ENCODE measurements at places on chromosomes 5 and 9.

DNA sequence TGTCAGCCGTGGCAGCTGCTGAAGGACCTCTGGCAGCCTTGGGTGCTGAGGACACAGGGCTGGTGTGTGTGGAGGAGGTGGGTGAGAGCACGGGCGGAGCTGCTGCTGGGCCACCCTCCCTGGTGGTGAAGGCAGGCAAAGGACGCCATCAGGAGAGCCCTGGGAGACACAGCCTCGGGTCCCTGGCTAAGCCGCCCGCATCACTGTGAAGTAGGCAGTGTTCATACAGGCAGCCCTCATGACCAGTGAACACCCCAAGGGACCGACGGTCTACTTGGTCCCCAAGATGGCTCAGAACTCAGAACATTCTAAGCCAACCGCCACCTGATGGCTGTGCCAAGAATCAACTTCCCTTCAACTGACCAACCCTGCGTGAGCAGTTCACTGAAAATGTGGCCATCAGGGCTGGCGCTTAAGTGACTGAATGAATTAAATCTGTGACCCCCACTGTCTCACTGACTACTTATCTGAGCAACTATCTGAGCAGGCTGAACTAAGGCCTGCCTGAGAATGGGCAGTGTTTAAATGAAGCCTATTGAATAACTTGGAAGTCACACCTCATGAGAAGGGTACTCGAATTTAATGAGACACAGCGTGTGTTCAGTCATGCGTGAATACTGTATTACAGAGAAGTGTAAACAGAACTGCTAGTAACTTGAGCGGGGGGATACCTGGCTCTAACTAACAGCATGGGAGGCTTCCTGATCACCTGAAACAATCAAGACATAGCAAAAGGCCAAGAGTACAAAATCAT lies 54.7 kb upstream of the SIMC1 start:
- peak; percentile 82 for DNase-seq

- DNase-seq = no peak
Measured at GRCh38 chr9:26975728-26976707, 19.8 kb downstream of the IFT74 start.

DNA sequence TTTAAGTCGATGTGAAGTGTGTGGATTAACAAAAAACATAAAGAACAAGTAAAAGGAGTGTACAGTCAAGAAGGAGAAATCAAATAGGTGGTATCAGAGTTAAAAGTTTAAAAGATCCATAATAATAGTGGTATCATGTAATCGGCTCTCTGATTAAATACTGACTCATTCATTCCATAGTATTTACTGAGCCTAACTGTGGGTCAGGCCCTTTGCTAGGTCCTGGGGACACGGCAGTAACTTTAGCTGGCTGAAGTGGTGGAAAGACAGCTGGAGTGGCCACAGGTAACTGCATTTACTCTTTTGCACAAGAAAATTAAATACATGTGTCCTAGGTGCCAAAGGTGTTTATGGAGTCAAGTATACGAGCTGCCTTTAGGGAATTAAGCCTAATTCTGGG lies 124.0 kb downstream of the GNAQ start:
- DNase-seq = no peak

GRCh38 chr5:33608344-33609041 lies 167.7 kb downstream of the TARS1 start:
- no peak for DNase-seq

DNA sequence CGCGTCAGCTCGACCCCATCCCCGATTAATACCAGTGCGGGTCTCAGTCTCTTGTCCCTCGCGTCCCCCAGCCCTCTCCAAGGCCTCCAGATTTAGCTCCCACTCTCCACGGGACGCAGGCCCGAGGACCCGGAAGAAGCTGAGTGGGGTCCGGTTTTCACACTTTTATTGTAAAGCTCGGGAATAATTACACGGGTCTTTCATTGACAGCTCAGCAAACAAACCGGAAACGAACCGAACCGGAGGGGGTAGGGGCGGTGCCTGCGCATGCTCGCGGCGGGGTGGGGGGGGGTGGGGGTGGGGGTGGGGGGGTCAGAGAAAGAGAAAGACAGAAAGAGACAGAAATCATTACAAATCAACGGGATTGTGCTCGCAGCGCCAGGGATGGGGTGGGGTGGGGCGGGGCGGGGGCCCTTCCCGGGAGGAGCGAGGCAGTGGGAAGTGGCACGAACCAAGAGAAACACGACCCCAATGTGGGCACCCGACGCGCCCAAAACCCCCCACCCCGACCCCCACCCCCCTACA lies 27.9 kb downstream of the PCDH1 start:
- DNase-seq = peak; percentile 65

GRCh38 chr5:172659570-172659908 lies 18.5 kb downstream of the NEURL1B start:
- no peak for DNase-seq

- no peak for DNase-seq
Measured at GRCh38 chr5:116938488-116938887, 363.9 kb upstream of the SEMA6A start.

DNA sequence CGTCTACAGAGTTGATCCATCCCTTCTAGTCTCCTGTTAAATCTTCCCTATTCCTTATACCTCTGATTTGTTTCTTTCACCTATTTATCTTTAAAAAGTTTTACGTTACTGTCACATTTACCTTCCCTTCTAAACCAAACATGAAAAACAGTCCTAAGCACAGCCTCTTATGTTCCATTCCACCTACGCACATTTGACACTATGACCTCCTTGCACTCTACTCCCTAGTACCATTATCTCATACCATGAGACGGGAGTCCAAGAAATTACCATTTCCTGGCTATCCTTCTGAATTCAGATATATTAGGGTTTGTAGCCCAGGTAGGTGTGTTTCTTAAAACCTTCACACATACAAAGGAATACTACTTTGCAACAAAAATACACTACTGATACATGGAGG lies 25.1 kb downstream of the FNIP1 start:
- DNase-seq = no peak

- no peak for DNase-seq
Measured at GRCh38 chr5:132227485-132228240, at the start of gene P4HA2. P4HA2 (minus strand) TSS chr5:132227853; CDS start chr5:132218626, 9,227 bp downstream.

DNA sequence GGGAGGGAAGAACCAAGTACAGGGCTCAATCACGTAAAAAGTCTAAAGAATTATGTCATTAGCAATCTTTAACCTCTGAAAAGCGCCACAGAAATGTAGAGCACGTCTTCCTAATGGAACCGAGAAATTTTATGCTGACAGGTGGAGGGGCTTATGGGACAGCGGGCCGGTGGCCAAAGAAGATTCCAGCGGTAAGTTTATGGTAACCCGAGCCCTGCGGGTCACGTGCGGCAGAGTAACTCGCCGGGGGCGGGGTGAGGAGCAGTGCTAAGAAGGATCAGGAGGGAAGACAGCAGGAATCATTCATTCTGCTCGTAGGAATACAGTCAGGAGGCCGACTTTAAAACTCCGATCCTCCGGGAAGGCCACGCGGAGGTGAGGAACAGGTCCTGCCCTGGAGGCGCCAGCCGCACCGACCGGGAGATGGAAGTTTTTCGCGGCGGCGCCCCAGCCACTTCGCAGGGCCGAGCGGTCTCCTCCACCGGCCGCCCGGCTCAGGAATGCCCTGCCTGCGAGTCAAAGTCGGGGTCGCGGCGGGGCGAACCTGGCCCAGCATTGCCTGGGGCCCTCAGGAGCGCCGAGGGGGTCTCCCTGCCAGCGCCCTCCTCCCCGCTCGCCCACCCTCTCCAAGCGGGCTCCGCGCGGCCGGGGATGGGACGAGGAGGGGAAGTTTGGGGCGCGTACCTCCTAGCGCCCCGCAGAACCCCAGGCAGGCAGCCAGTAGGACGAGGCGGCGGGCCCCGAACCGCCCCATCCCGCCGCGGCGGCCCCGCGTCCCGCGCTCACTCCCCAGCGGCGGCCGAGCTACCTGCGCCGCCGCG lies 101.8 kb downstream of the ESM1 start:
- DNase-seq = no peak

- DNase-seq = no peak
Measured at GRCh38 chr9:129463477-129463876, 157.4 kb downstream of the C9orf50 start.

DNA sequence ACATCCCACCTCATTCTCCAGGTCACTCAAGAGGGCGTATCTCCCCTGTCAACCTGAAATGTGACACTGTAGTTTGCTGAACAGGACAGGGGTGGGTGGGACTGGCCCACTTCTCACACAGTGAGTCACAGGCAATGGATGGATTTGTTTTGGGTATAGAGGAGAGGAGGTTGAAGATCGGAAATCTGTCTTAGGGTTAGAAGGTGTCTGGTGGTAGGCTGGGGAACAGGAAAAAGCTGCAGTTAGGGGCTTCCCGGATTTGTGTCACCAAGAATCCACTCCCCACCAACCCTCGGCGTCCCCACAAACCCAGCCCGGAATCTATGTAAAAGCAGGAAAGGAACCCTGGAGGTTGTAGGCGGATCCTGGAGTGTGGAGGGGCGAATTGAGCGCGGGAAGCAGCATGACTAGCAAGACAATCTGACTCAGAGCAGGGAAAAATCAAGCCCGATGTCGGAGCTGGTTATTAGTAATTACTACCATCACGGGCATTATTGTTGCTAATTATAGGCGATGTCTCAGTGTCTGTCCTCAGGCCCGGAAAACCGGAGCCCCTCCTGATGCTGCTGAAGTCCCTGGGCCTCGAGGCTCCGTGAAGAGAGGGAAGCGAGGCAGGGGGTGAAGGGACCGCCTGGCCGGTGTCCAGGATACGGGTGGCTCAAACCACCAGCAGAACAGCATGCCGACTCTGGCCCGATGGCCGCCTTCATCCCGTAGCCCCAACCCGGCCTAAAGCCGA lies 1.7 kb upstream of the IRX1 start:
- no peak for DNase-seq

- peak; percentile 18 for DNase-seq
Measured at GRCh38 chr9:114909661-114910060, 20.7 kb downstream of the TNFSF8 start.

- no peak for DNase-seq
Measured at GRCh38 chr5:121737120-121737519, 114.6 kb upstream of the FTMT start.

GRCh38 chr9:92177591-92177990 lies 62.4 kb upstream of the SPTLC1 start:
- no peak for DNase-seq

GRCh38 chr5:11958321-11958720 lies 54.1 kb upstream of the CTNND2 start:
- DNase-seq = no peak

DNA sequence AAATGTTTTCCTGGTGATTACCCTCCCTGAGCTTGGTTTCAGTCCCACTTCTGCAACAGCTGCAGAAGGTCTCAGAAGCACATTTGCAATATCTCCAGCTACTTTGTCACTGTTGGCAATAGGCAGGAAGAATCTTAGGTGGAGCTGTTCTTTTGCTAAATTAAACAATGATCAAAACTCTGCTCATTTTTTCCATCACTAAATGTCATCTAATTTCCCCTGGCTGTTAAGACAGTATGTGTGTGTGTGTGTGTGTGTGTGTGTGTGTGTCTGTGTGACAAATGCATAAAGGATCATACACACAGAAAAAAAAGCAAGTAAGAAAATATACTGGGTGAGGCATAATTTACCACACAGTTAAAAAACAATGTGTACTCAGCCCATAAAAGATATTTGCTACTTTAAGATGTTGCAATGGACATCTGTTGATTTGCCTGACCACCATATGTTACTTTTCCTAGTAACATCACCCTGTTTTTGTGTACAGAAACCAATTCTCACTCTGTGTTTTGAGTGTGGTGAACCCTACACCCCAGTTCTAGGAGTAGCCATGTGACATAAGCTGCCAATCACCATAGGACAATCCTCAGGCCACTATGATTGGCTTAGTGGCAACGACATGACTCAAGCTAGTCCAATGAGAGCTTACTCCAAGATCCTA lies 572.6 kb upstream of the CLINT1 start:
- no peak for DNase-seq

DNA sequence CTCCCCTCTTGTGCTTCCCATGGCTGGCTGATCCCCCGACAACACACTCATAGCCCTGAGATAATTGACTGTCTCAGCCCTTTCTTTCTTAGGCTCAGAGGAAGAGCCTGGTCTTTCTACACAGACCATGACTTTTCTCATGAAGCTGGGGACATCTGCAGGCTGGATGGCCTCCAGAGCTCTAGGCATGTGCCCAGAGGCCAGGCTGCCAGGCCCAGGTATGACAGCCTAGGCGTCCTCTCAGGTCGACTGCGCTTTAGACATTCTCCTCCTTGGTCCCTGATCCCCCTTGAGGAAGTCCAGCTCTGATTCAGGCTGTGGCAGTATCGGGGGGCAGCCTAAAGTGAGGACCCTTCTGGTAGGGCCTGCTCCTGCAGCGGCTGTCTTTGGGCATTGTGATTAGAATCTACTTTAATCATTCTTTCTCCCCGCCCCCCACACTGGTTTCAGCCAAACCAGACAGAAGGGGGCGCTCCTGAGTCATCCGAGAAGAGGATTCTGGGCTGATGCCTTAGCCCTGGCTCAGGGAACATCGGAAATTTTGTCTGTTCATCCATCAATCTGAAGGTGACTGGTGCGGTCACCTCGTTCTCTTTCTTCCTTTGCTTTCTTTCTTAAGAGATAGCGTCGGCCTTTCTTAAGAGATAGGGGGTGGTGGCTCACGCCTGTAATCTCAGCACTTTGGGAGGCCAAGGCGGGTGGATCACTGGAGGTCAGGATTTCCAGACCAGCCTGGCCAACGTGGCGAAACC lies 66.5 kb upstream of the HSPA9 start:
- peak; percentile 27 for DNase-seq

- no peak for DNase-seq
Measured at GRCh38 chr9:73093740-73094379, 57.8 kb upstream of the ANXA1 start.

GRCh38 chr5:128002425-128002824 lies 81.1 kb upstream of the SLC12A2 start:
- DNase-seq = peak; percentile 19

- DNase-seq = no peak
Measured at GRCh38 chr9:76835571-76836283, 70.2 kb downstream of the PRUNE2 start.

- peak; percentile 6 for DNase-seq
Measured at GRCh38 chr5:33166948-33167347, 273.8 kb upstream of the TARS1 start.

DNA sequence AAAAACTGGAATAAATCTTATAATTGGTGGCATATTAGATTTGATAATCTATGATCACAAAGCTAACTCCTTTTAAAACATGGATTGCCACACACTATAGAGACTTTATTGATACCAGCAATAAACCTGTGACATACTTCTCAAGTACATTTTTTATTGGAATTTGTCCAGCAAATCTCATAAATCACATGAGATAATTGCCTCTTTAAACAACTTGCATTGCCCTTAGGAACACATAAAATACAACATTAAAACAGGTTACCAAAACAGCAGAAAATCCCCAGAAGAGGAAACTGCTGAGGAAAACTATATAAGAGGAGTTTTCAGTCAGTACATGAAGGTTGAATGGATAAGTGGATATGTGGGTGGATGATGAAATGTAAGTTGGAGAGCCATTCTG lies 124.6 kb downstream of the SNCAIP start:
- no peak for DNase-seq

All from NCI-H526 (cell line).